ENCODE measurements at places on chromosomes 3 and 15.

DNA sequence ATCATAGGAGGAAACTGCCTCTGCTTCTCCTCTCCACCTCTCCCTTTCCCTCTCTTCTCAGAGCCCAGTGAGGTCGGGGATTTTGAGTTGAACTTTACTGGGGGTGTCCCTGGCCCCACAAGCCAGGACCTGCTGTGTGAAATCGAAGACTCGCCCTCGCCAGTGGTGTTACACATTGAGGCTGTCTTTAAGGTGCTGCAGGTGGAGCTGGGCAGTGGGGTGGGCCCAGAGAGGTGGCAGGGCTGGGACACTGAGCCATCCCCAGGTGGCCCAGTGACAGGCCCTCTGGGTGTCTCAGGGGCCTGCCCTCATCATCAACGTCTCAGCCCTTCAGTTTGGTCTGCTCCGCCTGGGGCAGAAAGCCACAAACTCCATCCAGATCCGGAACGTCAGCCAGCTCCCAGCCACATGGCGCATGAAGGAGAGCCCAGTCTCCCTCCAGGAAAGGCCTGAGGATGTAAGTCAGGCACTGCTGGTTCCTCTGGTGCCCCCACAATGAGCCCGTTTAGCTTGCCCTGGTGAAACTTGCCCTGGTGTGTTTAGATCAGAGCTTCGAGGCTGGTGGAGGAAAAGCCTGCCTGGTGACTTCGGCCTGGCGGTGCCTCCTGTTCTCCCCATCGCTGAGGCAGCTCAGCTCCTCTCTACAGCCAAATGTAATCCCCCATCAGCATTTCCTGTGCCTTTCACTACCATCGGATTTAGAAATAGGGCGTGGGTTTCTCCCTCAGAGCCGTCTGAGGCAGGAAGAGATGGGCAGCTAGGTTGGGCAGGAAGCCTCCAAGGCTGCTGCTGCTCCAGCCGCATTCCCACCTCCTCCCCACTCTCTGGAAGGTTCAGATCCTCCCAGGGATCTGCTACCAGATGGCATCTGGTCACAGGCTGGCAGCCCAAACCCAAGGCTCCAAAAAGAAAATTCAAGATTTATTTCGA is 39.2 kb downstream of the ACAA1 start:
- no peak for DNase-seq

DNA sequence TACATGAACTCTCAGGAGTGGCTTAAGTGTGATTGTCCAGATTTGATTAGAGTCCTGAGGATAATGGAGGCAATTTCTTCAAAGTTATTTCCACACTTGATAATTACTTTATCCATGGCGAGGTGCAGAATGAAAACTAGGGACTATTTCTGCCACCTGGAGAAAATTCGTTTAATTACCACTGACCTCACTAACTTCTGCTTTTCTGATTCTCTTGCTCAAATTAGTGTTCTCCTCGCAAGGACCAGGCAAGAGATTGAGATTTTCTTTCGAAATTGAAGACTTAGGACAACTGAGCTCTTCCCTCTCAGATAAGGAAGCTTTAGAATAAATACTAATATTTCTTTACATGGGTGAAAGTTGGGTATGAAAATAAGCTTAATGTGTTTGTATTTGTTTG is 135.2 kb downstream of the RYR3 start:
- no peak for DNase-seq

- DNase-seq, result no peak
Measured at GRCh38 chr3:15385901-15386653, 41.3 kb downstream of the METTL6 start.

DNA sequence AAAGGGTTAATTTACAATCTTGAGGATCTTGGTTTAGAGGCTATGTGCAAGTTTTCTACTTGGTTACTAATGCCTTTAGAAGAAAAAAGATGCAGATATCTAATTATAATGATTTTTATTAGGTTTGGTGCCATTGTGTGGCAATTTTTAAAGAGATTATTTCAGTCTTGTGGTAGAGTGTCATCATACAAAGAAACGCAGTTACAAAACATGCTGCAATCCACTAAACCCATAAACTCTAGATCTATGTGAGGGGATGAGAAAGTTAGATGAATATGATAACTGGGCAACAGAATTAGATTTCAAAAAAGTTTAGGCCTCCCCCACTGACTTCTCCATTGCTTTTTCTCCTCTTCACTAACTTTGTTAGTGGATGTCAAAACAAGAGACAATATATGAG is 106.0 kb downstream of the ARPP21 start:
- no peak for DNase-seq

DNA sequence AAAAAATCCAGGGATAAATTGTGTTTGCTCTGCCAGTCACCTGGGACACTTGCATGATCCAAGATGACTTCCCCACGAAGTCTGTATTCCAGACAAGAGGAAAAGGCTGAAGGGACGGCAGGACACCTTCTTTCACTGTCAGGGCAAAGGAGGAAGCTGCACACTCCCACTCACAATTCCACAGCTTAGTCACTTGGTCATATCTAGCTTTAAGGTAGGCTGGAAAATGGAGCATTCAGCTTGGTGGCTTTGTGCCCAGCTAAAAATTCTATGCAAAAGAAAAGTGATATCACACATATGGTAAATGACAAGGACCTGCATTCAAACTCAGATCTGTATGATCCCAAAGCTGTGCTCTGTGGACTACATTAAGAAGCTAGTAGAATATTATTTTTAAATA is 109.2 kb upstream of the TPM1 start:
- no peak for DNase-seq

- DNase-seq, result no peak
Measured at GRCh38 chr15:66226736-66227135, 26.8 kb downstream of the MEGF11 start.

- DNase-seq, result no peak
Measured at GRCh38 chr3:9146367-9147071, 102.9 kb downstream of the SRGAP3 start.

DNA sequence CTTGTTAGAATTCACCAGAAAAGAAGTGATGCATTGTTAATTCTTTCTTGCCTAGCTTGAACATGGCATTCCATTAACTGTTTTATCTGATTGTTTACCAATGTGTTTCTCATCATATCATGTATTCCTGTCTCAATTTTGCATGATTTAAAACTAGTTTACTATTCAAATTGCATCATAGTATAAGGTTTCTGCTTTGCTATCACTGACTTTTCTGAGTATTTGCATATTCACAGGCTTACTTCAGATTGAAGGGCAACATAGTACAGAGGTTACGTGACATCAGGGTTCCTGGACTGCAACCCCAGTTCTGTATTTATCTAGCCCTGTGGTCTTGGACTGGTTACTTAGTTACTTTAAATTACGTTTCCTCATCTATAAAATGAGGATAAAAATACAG is 561.8 kb downstream of the FGF12 start:
- no peak for DNase-seq

- DNase-seq, result no peak
Measured at GRCh38 chr3:14536055-14536815, 3.9 kb downstream of the GRIP2 start.

DNA sequence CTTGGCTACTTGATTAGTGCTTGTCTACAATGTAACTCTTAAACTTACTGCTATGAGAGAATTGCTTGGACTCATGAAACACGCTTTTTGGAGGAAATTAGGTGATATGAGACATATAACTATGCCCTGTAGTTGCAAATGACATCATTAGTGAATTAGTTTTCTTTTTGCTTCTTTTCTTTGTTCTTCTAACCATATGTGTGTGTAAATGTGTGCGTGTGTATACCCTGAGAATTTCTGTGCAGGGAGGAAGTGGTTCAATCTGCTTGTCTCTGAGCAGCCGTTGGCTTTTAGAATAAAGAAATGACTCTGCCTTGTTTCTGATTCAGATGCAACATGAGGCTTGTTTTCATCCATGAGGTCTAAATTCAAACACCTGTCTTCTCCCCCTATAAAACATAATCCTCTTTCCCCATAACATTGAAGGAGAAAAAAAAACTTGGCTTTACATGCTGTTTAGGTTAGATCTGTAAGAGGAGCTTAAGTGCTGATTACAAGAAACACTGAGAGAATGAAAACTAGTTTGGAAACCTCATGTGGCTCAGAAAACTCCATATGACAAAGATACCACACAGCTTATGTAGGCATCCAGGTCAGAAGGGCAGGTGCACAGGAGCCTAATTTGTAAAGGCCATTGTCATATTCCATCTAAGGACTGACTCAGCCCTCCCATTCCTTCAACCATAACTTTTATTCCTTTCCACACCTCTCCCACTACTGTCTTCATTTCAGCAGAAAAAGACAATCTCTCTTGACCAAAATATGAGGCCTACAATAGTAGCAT is 30.5 kb upstream of the BLM start:
- DNase-seq, result no peak

GRCh38 chr3:14441920-14442300 is 39.5 kb downstream of the SLC6A6 start:
- no peak for DNase-seq

- no peak for DNase-seq
Measured at GRCh38 chr3:195154793-195155535, 116.0 kb downstream of the XXYLT1 start.

DNA sequence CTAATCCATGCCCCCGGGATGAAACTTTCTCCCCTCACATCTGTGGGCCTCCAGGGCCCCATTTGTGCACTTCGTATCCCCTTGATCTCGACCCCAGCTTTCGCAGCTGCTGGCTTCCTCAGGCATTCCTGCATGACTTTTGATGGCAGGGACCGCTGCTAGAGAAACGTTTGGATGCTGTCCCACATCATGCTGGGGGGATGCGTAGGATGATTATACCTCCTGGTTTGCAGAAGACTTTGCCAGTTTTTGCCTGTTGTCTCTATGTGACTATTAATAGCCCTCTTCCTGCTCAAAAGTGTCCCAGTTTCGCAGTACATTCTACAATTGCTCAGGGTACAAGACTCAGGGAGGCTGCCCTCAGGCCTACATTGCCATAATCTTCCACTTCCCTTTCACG is 10.4 kb upstream of the KCNAB1 start:
- DNase-seq, result no peak

DNA sequence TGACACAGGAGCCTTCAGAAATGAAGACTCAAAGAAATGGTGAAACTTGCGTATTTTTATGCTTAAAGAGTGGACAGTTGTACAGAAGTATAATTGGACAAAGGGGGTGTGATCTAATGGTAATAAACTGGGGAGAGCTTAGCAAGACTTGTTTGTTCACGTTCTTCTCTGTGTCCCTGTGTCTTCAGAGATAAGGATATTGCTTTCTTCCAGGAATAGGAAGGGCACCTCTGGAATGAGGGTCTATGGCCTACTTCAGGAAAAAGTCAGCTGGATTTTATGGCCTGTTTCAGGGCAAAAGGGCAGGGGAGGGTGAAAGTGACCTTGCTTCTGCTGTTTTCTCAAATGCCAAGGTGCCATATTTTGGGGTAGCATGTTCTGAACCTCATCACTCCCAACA is 4.5 kb upstream of the TOPAZ1 start:
- DNase-seq, result no peak

Measured in stimulated activated CD4-positive, alpha-beta T cell treated with anti-CD3 and anti-CD28 coated beads, Interleukin-12 subunit alpha, Interleukin-12 subunit beta, amount 100 ng/mL, for 4 hours (primary cell).